ENCODE measurements at places on chromosomes 7 and 10.
A peak's percentile ranks its signal among the peaks of the same experiment; 100 is the strongest.

DNA sequence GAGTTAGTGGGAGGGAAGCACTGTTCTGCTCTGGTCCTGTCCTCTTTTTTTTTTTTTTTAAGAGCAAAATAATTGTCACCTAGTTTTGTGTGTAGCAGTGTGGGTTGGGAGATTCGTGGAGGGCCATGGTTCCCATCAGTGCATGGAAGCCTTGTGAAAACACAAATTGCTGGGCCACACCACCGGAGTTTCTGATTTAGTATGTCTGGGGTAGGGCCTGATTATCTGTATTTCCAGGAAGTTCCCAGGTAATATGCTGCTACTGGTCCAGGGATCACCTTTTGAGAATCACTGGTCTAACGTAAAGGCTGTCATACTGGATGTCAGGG lies 191.3 kb downstream of the GATA3 start:
- no peak for DNase-seq

- no peak for DNase-seq
Observed at GRCh38 chr10:122168598-122169394, 102.3 kb upstream of the BTBD16 start.

DNA sequence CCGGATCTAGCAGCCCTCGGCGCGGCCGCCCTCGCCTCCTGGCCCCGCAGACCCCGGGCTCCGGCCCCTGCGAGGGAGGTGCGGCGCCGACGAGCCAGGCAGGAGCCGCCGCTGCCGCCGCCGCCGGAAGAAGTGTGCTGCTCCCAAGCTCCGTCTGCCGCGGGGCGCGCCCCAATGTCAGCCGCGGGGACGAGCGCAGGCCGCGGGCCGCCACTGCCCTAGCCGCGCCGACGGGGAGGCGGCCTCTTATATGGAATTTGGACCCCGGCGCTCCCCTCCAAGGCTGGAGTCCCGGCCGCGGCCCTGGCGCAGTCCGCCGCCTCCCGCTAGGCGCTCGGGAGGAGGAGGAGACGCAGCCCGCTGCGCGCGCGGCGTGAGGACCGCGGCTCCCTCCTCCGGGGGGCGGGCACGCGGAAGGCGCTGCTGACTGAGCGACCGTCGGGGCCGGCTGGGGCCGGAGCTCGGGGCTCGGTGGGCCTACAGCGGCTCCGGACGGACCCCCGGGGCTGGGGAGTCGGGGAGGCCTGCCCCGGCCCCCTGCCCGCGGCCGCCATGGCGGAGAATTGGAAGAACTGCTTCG lies at the start of gene TRIM8:
Gene TRIM8, plus strand, starts transcription at position 414 of the 580 bp plus-strand sequence. Its CDS starts 139 bp downstream, at position 553.
- DNase-seq, result no peak

DNA sequence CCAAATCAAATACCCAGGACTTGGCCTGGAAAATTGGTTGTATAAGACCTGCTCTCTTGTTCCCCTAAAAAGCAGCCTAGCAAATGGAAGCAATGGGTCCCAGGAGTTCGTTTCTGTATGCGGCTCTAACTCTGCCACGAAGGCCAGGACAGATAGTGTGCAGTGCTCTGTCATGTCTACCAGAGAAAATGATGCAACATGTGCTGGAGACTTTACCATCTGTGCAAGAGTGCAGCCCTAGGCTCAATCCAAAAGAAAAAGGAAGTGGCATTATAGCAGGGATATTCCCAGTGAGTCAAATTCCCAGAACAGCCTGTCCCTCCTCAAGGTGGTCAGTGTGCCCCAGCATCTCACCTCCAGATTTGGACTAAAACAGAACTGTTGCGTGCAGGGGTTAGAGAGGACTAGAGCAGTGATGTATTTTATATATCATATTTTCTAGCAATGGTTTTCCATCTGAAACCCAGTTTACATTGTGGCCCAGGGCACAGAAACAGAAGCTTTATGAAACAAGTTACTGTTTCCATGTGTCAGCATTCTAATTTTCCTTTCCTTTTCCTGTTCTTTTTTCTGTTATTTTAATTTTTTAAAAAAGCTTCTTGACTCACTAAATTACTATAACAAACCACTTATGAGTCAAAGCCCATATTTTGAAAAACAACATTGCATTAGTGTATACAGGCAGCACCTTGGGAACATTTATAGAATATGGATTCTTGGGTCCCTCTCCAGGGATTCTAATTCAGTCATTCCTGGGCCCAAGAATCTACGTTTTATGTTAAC lies 311.2 kb downstream of the RNLS start:
- no peak for DNase-seq

GRCh38 chr7:101238226-101239182 lies 902 bp upstream of the CLDN15 start:
- DNase-seq, result no peak

DNA sequence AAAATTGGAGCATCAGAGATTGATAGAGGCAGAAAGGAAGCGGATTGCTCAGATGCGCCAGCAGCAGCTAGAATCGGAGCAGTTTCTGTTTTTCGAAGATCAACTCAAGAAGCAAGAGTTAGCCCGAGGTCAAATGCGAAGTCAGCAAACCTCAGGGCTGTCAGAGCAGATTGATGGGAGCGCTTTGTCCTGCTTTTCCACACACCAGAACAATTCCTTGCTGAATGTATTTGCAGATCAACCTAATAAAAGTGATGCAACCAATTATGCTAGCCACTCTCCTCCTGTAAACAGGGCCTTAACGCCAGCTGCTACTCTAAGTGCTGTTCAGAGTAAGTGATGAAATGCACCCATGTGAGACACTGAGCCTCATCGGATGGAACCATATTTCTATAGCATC lies 33.1 kb downstream of the STAMBPL1 start:
- DNase-seq, result no peak

GRCh38 chr7:633381-634018 lies 93.0 kb upstream of the DNAAF5 start:
- no peak for DNase-seq

- no peak for DNase-seq
Observed at GRCh38 chr7:139059905-139060304, 24.1 kb upstream of the ZC3HAV1L start.

GRCh38 chr10:118107040-118107439 lies 60.3 kb upstream of the RAB11FIP2 start:
- DNase-seq, result no peak

- DNase-seq, result no peak
Observed at GRCh38 chr10:69180525-69181204, 631 bp downstream of the SUPV3L1 start.

- DNase-seq, result no peak
Observed at GRCh38 chr10:107557916-107558315, 393.4 kb upstream of the SORCS1 start.

DNA sequence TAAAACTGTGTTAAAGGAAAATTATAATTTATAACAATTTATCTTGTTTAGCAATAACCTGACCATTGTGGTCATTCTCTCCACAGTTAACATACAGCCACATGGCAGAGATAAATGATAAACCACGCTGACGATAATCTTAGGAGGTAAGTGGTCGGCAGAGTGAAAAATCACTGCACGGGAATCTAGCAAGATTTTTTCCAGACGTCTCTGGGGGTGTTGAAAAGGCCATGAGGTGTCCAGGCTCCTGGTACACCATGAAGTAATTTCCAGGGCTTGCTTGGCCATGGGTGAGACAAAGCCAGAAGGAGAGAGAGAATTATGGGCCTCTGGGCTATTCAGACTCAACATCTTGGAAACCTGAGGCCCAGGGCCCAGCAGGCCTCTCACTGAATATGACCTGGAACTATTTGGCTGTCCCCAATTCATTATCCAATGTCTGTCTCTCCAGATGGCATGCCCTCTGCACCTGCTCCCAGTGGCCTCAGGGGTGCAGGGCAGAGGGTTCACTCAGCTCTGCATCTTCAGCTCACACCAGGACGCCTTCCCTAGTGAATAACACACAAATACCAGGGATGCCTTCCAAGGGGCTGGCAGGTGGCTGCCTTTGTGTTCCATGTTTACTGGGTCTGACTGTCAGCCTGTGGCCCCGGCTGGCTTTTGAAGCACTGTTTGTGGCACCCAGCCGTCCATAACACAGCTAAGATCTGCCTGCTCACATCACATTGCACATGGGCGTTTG lies 590.4 kb upstream of the PFKP start:
- DNase-seq, result no peak

DNA sequence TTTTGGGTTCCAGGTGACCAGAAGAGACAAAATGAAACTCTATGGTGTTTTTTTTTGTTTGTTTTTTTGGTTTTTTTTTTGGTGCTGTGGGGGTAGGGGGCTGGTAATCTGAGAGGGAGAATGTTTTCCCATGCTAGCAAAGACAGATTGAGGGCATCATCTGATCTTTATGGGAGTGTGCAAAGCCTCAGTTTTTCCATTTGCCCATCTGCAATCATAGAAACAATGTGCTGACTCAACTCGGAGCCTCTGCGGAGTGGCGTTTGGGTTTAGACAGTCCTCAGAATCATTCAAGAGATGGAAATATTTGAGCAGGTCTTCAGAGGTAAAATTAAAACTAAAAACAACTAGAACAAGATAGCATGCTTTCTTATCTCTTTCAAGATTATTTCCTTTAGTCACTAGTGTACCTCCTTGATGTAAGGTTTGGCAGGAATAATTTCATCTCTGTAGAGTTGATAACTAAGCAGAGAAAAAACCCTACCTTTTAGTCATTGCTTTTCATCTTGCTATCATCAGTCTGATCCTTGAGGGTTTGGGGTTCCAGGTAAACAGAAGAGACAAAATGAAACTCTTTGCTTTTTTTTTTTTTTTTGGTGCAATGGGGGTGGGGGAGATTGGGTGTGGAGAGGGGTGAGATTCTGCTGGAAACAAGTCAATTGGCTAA lies 18.0 kb downstream of the CNNM2 start:
- no peak for DNase-seq

DNA sequence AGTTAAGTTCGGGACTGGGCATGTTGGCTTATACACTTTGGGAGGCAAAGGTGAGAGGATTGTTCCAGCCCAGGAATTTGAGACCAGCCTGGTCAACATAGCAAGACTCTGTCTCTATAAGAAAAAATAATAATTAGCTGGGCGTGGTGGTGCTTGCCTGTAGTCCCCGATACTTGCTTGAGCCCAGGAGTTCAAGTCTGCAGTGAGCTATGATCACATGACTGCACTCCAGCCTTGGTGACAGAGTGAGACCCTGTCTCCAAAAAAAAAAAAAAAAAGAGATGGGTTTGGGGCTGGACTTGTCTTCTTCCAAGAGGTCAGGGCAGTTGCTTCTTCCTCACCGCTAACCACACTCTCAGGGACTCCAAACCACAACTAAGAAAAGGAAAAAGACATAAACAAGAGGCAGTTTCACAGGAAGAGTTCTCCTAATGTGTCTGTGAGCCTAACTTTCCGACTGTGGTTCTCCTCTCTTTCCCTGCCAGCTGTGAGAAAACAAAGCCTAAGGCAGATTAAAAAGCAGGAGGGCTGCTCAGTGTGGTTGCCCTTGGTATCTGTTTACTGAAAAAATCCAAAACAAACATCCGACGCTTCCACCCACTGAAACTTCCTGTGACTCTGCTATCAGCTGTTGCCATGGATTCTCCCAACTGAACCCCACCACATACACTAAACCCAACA lies 2.4 kb upstream of the SERPINE1 start:
- no peak for DNase-seq

DNA sequence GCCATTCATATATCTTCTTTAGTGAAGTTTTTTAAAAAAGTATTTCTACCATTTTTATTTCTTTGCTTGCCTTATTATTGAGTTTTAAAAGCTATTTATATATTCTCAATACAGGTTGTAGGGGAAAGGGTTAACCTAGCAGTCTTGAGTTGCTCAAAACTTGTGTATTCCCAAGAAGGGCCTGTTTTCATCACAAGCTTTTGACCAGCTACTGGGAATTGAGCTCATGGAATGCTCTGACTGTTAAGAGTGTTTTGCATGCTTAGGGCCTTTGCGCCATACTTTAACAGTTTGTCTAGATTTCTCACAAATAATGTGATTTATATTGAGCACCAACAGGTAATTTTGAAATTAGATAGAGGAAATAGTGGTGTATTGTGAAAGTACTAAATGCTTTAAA lies 72.0 kb upstream of the CALCR start:
- DNase-seq, result no peak

DNA sequence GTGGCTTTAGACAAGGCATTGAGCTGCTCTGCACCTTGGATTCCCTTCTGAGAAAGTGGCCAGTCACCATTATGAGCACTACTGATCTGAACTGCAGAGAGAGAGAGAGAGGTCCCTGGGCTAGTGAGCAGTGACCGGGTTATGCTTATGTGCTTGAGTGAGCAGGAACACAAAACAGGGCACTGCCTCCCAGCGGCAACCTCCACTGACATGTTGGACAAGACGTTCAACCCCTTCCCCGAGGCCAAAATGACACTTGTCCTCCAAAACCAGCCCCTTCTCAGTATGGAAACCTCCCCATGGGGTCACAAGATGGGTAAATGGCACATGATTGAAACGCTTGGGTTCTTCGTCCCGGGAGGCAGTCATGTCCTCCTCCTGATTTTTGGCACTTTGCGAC lies 339.4 kb upstream of the ZMIZ1 start:
- DNase-seq, result no peak

GRCh38 chr10:46228563-46229071 lies 58.2 kb upstream of the ANTXRL start:
- peak; percentile 76 for DNase-seq

DNA sequence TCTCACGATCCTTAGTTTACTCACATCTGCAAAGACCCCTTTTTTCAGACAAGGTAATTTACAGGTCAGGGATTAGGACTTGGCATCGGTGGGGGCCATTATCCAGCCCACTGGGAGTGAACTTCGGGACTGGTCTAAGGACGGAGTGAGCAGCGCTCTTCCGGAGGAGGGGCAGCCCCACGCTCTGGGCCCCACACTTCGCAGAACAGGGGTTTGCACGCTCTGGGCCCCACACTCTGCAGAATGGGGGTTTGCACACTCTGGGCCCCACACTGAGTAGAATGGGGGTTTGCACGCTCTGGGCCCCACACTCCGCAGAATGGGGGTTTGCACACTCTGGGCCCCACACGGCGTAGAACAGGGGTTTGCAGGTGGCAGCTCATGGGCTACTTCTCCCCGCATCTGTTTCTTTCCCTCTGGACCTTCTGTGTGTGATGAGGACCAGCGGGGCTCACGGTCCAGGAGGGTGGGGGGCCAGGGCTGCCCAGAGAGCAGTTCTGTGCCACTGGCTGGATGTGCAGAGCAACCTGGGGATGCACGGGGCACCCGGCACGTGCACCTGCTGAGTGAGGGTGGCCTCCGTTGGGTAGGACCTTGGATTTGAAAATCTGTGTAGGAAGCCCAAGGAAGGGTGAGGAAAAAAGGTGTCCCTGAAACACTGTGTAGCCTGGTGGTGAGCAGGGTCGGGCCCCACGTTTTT lies 134.8 kb downstream of the WDR37 start:
- no peak for DNase-seq

DNA sequence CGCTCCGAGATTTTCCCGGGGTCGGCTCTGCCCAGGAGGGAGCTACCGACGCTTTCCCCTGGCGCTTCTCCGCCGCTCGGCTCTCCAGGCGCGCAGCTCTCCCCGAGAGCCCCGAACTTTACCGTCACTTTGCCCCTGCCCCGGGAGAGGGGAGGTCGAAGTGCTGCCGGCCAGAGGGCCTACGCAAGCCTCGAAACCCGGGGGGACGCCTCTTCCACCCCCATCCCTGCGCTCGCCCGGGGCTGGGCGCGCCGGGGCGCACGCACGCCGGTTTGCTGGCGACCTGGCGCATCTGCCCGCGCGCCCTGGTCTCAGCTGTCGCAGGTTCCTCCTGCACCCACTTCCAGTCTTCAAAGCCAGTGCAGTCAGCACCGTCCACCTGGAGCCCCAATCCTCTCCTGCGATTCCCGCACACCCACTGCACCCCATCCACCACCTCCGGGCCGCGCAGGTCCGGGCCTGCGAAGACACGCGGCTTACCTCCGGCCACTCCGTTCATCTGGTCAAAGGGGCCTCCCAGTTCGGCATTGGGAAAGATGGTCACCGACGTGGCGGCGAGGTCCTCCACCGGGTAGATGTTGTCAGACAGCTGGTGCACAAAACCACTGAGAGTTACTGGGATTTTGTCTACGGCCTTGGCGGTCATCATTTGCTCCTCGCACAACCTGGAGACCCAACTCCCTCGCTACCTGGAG lies 638 bp downstream of the EGR2 start:
- DNase-seq, result no peak
